NCI-H1694 (cell line): ENCODE measurements at places on chromosomes 2 and 18.

DNA sequence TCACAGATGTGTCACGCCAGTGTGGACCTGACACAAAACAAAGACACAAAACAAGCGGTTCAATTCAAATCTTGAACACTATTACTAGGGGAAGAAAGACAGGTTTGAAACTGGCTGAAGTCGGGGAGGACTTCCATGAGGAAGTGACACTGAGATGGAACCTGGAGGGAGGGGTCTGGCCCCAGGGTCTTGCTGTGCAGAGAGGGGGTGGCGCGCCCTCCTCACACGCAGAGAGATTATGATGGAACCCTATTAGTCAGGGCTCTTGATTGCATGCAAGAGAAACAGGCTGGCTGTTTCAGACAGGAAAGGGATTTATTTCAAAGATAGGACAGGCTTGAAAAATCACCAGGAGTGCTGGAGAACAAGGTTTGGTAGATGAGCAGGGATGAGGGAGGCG, 363.6 kb upstream of the HS6ST1 start:
- no peak for DNase-seq

GRCh38 chr2:157725846-157726245, 97.2 kb upstream of the ACVR1C start:
- DNase-seq, result no peak

DNA sequence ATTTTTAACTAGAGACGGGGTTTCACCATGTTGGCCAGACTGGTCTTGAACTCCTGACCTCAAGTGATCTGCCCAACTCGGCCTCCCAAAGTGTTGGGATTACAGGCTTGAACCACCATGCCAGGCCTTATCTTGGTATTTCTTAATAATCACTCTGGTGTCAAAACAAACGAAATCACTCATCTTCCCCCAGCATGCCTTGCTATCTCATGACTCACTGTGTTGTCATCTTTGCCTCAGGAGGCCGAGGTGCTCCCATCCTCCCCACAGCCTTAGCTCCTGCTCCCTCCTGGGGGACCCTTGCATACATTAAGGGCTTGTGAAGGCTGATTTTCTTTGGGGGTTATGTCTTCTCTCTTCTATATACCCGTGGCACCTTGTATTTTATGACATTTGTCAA, 250.1 kb upstream of the DPP10 start:
- no peak for DNase-seq

DNA sequence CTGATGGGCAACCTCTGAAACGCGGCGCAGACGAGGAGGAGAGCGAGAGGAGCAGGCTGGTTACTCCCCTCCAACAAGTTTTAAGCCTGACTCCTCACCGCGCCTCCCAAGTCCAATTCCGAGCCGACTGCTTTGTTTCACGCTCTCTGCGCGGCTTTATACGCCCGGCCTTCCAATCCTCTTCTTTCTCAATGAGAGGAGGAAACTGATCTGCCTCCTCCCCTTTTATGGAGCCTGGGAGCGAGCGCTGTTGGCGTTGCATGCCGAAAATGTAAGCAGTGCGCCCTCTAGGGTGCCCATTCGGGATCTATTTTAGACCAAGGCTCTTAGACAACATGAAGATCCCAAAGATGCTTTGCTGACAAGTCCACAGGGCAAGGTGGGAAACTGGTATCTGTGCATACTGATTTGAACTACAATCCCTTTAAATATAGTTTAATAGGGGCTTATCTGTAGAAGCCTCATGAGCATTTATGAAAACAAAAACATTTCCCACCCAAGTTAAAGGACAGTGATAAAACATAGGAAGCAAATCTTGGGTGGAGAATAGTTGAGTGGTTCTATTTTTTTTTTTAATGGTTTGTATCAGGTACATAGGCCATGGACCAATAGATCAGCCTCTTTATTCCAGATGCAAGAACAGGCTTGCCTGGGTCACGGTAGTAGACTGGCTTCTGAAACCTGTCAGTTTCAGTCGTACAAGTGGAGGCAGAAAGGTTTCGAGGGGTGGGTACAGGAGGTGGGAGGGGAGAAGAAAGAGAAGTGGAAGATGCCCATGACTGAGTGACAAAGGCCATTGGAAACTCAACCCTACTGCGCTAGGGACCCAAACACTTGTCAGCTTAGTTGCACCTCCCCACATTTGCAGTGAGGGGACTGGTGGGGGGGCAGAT, at the start of gene RND3:
TSS of gene RND3 (minus strand) at position 131 of the 893 bp plus-strand sequence. CDS start 250 bp downstream, outside the sequence.
- DNase-seq, result peak; percentile 99

GRCh38 chr18:13397504-13398163, 179.1 kb downstream of the LDLRAD4 start:
- DNase-seq, result no peak

DNA sequence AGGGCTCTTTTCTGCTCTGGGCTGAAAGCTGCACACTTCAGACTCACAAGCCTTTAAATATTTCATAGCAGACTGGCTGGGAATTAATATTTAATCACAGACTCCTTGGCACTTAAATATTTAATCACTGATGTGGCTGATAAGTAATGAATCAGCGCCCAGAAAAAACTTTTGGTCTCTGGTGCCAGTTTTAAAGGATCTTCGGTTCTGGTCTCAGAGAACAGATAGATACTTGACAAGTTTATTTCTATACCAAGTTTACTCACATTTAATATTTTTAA, 201.2 kb downstream of the MYCN start:
- DNase-seq, result no peak

DNA sequence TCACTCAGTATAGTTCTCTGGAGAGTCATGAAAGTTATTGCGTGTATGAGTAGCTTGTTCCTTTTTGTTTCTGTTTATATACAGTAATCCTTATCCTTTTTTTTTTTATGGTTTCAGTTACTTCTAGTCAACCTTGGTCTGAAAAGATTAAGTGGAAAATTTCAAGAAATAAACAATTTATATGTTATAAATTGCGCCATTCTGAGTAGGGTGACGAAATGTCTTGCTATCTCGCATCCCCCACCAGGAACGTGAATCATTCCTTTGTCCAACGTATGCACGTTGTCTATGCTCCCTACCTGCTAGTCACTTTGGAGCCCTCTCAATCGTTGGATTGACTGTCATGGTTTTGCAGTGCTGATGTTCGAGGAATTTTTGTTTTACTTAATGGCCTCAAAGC, 60.4 kb downstream of the FAM117B start:
- DNase-seq, result no peak

GRCh38 chr2:224769489-224769888, 53.3 kb upstream of the CCDC195 start:
- no peak for DNase-seq

DNA sequence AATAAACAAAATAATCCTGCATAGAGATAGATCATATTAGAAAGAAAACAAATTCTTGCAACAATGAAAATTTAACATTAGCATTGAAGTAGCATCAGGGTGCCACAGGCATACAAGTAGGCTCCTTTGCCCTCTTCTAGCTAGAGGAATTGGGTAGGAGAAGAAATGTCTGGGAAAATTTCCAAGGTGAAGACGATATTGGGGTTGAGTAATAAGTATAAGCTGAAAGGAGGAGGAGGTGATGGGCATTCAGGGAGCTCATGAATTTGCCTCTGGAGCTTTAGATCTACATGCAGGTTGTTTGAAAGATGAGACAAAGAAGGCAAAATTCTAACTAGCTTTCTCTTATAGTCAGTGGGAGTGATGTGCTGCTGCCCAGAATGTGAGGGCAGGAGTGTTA, 504.9 kb downstream of the CCDC85A start:
- no peak for DNase-seq

DNA sequence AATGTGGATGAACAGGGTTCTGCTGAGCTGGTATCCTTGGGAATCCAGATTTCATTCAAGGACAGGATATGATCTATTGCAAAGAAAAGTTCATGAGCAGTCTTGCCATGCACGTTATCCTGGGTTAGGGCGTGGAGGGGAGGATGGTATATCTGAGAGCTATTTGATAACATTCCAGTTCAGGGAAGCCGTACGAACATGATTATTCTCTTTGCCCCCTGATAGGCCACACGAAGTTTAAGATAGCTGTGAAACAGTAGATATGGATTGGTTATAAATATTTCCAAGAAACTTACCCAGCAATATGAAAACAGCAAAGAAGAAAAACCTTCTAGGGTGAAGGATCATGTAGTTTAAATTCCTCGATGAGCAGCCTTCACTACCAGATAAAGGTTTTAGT, 171.9 kb downstream of the LTBP1 start:
- DNase-seq, result no peak

GRCh38 chr2:155442755-155443372, 744.4 kb downstream of the KCNJ3 start:
- no peak for DNase-seq

- peak; percentile 63 for DNase-seq
Measured at GRCh38 chr2:144230448-144231085, 289.4 kb downstream of the ZEB2 start.

DNA sequence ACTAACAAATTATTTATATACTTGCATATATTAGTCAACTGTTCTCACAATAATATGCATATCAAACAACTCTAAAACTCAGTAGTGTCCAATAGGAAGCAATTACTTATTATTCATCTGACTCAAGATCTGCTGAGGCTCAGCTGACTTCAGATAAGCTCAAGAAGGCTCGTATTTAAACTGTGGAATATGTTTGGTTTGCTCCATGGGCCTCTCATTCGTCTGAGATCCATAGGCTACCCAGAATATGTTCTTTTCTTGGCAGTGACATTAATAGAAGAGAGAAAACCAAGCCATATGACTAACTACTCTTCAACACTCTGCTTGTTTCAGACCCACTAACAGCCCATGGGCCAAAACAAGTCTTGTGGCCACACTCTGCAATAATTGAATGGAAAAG, 107.7 kb upstream of the MAP2 start:
- no peak for DNase-seq

DNA sequence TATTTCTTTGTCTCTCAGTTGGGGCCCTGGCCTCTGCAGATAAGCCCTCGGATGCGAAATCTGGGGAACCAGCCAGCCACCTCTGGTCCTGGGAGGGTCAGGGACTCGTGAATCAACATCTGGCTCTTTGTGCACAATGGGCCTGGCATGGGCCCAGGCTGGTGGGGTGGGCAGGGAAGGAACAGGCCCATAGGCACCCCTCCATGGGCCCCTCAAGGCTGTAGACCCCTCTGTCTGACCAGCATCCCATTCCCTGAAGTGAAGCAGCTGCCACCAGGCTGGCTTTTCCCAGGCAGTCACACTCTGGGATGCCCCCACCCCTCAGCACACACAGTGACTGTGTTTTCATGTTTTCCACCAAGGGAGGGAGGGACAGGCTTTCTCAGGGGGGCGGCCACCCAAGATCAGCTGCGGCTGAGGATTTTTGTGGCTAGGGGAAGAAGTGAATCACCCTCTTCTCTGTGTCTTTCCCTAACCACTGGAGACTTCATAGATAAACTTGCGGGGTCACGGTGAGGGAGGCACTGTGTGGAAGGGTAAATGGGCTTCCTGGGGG, 166.0 kb downstream of the AGAP1 start:
- DNase-seq, result no peak

DNA sequence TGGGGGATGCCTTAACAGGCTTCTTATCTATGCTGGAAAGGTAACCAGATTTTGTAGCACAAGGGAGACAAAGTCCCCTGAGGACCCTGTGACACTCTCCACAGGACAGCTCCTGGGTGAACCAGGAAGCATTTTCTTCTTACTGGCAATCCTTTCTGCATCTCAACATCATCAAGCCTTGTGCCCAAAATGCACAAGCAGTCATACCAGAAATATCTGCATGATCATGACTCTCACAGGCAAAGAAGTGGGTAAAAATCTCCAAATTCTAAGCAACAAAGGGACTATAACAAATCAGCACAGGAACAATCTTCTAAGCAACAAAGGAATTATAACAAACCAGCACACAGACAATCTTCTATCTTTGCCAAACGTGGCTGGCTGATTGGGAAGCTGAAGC, 99.1 kb upstream of the CD226 start:
- DNase-seq, result no peak

GRCh38 chr18:45255197-45255890, 359.9 kb upstream of the SLC14A2 start:
- no peak for DNase-seq

DNA sequence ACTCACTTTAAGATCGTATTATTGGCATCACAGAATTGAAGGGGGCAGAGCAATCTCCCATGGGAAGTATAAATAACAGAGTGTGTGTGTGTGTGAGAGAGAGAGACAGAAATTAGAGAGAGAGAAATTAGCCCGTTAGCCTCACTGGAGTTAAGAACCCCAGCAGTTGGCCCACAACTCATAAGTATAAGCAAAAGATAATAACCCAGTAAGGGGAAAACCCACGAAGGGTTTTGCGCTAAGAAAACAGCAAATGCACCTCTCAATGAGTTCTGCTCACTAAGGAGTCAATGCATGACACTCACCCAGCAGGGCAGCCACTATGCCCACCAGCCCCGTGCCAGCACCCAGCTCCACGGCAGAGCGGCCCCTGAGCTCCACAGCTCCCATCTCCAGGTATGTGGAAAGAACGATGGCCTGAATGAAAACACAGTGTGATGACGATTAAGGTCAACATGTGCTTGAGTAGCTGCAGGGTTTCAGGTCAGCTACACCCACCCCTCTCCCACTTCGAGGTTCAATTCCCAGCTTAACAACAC, 3.6 kb downstream of the METTL21A start:
- no peak for DNase-seq

DNA sequence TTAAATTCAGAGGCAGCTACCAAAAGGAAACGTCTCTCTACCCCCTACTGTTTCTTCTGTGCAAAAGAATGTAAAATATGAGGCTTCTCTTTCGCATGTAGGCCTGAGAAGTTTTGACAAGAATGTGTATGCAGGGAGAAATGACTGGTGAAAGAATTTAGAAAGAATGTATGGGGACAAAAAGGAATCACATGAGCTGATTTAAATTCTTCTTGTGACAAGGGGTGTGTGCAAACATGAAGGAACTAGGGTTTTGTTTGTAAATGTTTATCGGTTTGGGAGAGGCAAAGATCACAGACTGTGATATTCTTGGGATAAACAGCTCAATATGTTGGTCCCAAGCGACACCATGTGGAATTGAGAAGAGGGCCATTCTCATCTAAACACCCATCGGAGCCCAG, 345.2 kb upstream of the VRK2 start:
- no peak for DNase-seq

GRCh38 chr2:85504778-85505261, 34.1 kb upstream of the MAT2A start:
- DNase-seq, result peak; percentile 82

DNA sequence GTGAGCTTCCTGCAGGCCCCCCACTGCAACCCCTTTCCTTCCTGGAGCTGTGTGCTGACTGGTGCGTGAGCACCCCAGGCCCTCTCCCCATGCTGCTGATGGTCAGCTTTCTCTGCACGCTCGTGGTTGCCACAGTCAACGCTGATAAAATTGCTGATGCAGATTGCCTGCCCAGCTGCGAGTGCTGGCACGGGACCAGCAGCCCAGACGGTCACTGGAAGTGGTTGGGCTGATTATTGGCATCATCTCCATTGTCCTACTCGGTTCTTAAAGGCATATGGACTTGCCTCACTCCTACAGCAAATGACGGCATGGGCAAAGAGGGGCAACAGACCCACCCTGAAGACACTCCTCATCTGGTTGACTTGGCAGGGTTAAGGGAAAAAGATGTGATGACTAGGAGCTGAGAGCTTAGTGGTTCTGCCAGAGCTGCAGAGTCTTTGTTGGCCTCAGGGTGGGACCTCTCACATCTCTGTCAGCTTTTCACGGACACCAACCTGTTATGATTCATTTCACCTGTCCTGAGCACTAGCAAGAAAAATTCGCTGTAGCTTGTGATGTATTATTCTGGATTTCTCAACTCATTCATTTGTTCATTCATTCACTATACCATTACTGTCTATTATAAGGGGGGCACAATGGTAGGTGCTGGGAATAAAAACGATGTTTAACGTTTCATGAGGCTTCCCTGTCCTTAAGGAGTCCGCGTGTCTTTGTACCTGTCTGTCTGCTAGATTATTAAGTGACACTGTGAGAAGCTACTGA, 38.4 kb downstream of the PAX8 start:
- peak; percentile 29 for DNase-seq
